Dorsolateral prefrontal cortex (tissue), 122 donors: ENCODE measurements at places on chromosomes 3 and 15.

- no peak for DNase-seq
Observed at GRCh38 chr3:161273589-161274218, 52.6 kb downstream of the NMD3 start.

- DNase-seq = no peak
Observed at GRCh38 chr3:169298247-169298992, 365.1 kb downstream of the MECOM start.

DNA sequence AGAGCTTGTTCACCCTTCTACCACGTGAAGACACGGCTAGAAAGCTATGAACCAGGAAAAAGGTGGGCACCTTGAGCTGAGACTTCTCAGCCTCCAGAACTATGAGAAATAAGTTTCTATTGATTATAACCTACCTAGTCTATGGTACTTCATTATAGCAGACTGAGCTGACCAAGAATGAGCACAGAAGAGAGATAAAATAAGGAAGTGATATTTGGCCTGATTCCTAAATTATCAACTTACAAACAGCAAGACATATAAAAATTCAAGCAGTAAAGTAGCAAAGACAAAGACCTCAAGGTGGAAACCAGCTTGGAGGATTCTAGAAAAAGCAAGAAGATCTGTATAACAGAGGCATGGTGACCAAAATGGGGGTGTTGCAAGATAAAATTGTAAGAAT is 63.9 kb upstream of the OSTN start:
- no peak for DNase-seq

- no peak for DNase-seq
Observed at GRCh38 chr15:68997930-68998777, 16.3 kb upstream of the NOX5 start.

DNA sequence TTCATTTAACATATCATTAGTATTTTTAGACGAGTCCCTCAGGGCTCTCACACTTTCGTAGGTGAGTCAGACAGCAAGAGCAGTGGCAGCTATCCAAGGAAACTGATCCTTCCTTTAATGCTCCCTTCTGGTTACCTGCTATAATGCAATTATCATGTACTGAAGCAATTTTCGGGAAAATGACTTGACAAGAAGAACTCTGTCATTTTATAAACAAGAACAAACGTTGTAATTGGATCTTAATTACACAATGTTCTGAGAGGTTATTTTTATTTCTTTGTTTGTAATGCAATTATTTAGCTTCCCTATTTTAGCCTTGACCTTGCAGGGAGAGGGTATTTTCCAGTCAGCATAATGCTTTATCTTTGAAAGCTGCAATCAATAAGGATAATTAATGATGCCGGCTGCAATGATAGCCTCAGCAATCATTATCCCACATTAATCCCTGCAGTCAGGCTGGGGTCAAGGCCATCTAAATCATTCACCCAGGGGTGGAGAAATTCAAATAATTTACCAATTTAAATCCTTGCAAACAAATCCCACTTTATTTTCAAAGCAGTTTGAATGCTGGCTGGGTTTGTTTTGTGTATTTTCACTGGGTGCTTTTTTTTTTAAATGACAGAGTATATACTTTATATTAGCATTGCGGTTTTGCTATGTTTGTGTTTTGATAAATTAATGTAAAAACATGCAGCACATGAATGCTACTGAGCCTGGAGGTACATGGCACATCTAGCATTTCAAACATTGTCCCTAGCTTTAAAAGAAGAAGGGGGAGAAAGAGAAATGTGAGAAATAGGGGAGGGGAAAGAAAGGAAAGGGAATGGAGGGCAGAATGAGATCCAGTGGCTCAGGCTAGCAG is 249.9 kb downstream of the SHOX2 start:
- DNase-seq = no peak

GRCh38 chr15:46080016-46080415 is 445.2 kb downstream of the SQOR start:
- DNase-seq = no peak

- DNase-seq = no peak
Observed at GRCh38 chr3:10315101-10315500, 5.8 kb downstream of the SEC13 start.

DNA sequence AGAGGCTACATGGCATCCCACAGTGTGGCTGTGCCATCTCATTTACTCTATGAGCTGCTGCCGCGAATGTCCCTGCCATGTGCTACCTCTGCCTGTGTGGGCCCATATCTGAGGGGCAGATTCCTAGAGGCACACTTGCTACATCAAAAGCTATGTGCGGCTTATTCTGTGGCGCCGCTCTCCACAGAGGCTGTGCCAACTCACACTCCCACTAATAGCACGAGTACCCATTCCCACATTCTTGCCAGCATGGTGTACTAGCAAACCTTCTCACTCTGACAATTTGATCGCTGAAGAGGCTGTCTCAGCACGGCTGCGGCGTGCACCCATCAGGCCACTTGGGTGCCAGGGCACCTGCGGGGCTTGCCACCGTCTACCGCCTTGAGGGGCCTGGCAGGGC is 31.2 kb upstream of the MUSTN1 start:
- DNase-seq = peak; percentile 58

DNA sequence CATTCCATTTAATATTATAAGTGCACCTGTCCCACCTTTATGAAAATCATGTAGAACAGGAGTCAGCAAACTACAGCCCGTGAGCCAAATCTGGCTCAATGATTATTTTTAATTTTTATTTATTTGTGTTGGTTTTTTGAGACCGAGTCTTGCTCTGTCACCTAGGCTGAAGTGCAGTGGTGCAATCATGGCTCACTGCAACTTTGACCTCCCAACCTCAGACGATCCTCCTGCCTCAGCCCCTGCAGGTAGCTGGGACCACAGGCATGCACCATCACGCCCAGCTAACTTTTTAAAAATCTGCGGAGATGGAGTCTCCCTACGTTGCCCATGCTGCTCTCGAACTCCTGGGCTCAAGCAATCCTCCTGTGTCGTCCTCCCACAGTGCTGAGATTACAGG is 42.0 kb downstream of the MYO1E start:
- DNase-seq = no peak

DNA sequence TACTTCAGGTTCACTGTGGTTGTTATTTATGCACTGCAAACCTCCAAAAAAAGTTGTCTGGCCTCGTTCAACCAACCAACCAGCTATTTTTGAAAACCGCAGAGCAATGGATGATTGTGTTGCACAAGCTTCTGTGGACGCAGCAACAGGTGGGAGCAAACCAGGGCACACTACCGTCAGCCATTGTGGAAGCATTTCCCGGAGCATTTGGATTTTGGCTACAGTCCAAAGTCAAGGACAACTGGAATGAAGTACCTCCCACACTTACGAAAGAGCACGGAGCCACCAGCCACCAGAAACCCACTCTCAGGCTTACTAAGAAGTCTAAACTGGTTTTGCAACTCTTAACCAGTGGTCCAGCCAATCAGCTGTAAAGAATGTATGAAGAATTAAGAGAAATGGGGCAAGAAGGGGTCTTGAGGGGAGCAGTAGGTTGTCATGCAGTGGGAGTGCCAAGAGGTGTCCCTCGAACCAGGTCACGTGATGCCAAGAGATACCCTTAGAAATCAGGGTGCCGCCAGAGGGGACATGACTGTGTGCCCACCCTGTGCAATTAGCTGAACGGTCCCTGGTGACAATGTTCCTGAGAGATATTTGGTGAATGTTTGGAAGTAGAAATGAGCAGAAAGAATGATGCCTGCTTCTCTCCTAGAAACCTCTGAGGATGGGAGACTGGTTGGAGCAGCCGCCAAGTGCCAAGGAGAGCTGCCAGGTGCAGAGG is 68.9 kb upstream of the PCSK6 start:
- no peak for DNase-seq

- DNase-seq = no peak
Observed at GRCh38 chr3:21936207-21936606, 185.2 kb upstream of the ZNF385D start.

DNA sequence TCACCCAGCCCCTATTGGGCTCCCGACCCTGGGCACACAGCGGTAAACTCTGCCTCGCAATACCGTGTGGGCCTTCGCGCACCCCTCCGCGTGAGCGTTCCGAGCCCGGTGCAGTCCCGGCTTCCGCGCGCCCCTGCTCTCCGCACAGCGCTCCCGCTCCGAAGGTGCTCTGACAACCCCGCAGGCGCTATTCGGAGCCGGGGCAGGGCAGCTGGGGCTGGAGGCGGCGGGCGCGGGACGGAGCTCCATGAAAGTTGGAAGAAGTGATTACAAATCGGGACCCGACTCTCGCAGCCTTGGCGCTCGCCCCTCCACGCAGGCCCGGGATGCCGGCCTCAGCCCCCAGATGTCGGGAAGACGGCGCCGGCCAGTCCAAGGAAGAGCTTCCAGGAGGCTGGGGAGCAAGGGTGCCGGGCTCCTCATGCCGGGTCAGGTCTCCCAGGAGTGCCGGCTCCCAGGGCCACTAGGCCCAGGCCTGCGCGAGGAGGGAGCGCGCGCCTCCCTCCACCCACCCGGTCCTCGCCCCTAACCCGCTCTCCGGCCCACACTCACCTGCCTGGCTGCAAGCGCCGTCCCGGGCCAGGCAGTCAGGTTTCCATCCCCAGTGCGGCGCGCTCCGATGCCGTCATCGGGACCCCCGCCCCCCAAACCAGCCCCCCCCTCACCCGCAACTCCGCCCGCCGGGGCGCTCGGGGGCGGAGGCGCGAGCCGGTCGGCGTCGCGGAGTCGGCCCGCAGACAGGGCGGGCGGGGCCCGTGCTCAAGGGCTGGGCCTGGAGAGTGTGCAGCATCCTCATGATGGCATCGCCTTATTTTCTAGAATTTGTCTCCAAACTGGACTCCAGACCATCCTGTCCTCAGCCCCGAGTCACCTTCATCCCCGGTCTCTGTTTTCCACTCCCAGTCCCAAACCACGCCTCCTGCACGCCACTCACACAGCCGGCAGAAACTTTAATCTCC is at the start of gene KIF7:
TSS of gene KIF7 (minus strand) at position 621 of the 959 bp plus-strand sequence. CDS start 2,537 bp downstream, outside the sequence.
- DNase-seq = no peak
